ENCODE measurements at places on chromosomes 13 and 19.

GRCh38 chr13:50585674-50586413 lies 257.6 kb downstream of the DLEU7 start:
- no peak for DNase-seq

- DNase-seq: no peak
These were observed 514 bp downstream of the CEACAM3 start for GRCh38 chr19:41796901-41797300.

GRCh38 chr19:31586282-31586681 lies 237.0 kb upstream of the TSHZ3 start:
- DNase-seq: no peak

DNA sequence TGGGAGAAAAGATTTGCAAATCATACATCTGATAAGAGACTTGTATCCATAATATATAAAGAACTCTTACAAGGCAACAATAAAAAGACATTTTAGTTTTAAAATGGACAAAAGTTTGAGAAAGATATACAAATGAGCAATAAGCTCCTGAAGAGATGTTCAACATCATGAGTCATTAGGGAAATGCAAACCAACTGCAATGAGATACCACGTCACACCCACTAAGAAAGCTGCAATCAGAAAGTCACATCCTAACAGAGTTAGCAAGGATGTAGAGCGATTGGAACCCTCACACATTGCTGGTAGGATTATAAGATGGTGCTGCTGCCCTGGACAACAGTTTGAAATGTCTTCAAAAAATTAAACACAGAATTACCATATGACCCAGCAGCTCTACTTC lies 50.3 kb downstream of the GSX1 start:
- DNase-seq: no peak

DNA sequence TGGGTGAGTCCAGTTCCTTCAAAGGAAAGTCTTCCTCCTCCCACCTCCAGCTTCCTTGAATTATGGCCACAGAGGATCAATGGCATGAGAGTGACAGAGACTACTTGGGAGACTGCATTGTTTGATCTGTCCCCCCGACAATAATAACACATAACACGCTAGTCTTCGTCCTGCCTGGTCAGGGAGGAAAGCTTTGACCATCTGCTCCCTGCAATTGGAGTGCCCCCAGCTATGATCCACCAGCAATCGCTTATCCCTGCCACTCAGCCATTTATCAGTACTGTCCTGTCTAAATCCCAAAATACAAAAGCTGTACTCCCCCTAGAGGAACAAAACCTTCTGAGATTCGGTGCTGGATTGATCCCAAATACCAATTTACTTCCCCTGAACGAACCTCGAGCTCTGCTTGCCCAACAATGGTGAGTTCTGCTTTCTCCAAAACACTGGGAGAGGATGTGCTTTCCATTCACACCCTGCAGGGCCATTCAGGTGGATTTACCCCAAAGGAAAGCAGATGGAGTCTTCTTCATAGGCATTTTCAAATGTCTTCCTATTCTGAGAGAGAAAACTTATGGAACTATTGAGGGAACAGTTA lies 466.7 kb downstream of the TSHZ3 start:
- DNase-seq: no peak

DNA sequence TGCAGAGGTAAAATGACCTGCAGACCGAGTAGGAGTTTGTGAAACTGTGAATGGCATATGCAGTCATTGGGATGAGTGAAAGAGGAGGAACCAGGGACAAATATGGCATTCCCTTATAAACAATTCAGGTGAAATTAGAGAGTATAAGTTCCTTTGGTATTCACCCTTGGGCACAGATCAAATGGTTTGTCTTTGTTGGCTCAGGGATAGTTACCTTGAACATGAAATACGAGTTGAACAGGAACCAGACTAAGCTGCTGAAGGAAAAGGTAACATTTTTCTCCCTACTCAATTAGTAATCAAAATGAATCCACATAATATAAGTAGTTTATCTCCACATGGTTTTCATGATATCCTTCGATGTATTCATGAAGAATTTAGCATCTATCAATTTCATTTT lies 50.5 kb downstream of the SLITRK1 start:
- DNase-seq: no peak

- no peak for DNase-seq
These were observed 36.7 kb downstream of the USPL1 start for GRCh38 chr13:30654430-30654829.

DNA sequence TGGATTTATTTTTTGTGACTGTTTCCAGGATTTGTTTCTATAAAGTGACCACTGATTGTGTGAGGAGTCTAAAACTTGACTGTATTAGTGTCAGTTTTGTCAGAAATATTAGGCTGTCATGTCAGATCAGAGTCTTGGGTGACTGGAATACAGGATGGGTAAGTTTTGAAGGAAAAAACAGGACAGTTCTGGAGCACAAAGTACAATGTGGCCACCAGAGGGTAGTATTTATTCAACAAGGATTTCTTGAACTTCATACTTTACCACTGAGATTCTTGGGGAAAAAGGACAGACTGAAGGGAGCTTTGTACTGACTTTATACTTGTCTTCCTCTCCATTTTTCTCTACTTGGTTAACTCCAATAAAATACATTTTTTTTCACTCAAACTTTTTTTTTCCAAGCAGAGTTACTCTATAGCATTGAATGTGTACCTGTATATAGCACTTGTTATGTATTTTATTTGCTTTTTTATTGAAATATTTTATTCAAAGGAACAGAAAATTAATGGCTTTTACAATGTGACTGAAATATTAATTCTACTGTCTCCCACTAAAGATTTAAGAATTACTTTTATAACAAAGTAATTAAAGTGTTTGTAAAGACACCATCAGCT lies 51.1 kb downstream of the LMO7 start:
- DNase-seq: no peak

- DNase-seq: no peak
These were observed 146.6 kb downstream of the KLF12 start for GRCh38 chr13:73987618-73988017.

DNA sequence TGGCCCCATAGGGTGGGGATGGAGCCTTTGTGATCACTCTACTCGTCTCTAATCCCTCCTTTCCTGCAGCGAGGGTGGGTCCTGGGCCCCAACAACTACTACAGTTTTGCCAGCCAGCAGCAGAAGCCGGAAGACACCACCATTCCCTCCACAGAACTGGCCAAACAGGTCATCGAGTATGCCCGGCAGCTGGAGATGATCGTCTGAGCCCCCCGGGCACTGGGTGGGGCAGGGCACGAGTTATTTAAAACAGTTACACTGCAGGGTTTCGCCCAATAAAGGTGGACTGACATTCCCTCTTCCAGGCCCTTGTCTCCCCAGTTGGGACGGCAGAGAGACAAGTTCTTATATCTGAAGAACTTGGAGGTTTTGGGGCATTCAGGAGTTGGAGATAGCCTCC lies 4.7 kb downstream of the GGN start:
- DNase-seq: no peak

DNA sequence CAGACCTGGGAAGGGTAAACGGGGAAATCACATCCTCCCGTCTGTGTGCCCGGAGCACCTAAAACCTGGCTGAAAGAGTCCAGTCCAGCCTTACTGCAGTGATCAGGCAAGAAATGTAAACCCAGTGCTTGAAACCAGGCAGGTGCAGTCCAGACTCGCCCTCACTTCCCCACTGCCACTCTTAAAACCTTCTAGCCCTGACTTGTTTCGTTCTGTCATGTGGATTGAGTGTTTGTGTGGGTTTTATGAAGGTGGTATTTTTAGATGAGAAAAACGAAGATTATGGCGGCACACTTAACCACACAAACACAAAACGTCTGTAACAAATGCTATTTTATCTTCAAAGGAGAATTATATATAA lies 839 bp upstream of the CKAP2 start:
- DNase-seq: no peak

GRCh38 chr13:34107806-34108205 lies 289.9 kb downstream of the RFC3 start:
- no peak for DNase-seq

GRCh38 chr19:18915639-18916038 lies 3.5 kb downstream of the COPE start:
- DNase-seq: no peak

DNA sequence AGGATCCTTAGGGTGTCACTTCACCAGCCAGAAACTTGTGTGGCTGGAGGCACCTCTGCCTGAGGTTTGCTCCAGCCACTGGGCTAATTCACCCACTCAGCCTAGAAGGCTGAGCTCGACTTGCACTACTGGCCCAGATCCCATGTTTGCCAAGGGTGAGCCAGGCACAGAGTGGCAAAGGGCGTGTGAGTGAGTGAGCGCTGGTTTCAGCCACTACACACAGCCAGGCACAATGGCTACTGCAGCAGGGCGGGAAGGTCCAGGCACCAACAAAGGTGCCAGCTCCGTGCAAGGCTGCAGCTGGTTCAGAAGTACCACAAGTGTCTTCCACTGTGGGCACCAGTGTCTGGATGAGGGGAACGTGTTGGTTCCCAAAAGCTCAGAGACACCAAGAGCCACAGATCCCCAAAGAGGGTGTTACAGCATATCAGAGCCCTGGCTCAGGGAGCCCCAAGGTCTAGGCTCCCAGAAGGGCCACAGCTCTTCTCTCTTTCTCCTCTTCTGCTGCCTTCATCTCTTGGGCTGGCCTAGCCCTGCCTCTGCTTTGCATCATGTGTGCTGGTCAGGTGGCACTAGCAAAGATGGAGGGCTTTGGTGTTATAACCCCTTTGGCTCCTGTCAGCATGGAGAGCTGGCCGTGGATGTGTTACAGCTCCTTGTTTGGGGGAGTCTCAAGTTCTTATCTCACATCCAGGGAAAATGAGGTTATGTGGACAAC lies 736.3 kb upstream of the KLHL1 start:
- DNase-seq: no peak

- no peak for DNase-seq
These were observed 7.4 kb downstream of the SLC35E1 start for GRCh38 chr19:16564842-16565241.

Data from central memory CD8-positive, alpha-beta T cell (primary cell).